A172 (cell line): ENCODE measurements at places on chromosomes 4 and X.

GRCh38 chr4:53371049-53371448 lies 5.2 kb upstream of the SCFD2 start:
- no peak for DNase-seq

DNA sequence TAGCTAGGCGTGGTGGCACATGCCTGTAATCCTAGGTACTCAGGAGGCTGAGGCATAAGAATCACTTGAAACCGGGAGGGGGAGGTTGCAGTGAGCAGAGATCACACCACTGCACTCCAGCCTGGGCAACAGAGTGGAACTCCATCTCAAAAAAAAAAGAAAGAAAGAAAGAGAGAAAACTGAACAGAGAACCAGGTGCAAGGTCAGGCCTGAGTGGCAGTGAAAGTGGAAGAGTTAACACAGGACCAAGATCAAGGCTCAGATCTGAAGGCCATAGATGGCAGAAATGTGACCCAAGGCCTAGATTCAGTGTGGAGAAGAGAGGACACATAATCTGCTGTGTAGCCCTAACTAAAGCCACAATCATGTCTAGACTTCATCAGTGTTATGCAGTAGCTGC lies 4.9 kb upstream of the ZNF630 start:
- no peak for DNase-seq

DNA sequence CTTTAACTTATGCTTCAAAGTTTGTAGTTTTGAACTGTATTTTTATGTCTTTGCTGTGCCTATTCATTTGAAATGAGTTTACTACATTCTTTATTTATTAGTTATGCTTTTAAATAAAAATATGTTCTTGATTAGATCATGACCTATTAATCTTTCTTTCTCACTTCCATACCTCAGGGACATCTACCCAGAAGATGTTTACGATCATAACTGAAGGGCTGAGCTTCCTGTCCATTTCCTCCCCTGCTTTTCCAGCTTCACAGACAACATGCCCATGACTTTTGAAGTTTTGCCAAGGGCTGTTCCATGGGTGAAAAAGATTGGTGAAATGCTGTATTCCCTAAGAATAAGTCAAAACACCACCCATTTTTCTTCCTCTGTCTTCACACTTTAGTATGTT lies 99.7 kb upstream of the DDIT4L start:
- DNase-seq: no peak

GRCh38 chr4:127214016-127214415 lies 418.7 kb upstream of the INTU start:
- DNase-seq: no peak

DNA sequence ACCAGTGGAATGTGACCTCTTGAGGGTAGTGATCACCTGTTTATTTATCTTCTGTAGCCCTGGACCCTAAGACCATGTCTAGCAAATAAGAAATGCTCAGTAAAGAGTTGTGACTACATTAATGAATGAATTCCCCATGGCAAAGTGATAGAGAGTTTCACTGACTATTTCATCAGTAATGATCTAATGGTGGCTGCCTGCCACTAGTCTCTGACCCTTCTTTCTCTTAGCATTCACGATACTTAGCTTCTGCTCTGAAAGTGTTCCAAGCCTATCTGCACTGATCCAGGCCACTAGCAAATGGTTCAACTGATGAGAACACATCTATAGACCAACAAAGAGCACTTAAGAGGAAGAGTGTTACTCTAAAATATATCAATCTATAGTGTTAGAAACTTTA lies 50.0 kb upstream of the RASGEF1B start:
- DNase-seq: no peak

GRCh38 chrX:72045552-72046277 lies 86.0 kb downstream of the RTL5 start:
- DNase-seq: no peak

DNA sequence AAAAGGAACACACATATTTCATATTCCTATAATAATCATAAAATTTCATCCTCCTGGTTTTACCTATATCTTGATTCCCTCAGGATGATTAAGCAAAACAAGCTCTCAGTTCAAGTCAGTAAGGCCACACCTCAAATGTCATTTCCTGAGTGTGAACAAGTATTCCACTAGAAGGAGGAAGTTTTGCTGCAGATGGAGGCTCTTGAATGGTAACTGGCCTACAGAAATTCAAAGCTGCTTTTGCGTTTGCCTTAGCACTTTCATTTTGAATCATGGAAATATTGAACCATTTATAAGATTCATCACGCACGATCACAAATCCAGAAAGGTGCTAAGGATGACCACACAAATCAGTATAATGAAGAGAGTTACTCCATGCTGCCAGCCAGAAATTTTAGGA lies 254.4 kb upstream of the CXXC4 start:
- DNase-seq: peak; percentile 11

- no peak for DNase-seq
Measured at GRCh38 chrX:10932842-10933440, 178.2 kb upstream of the HCCS start.

GRCh38 chrX:136647677-136648360 lies at the start of gene CD40LG:
Gene CD40LG, plus strand, starts transcription at chrX:136648158. Its CDS starts 91 bp downstream, at chrX:136648249.
- DNase-seq: no peak

GRCh38 chr4:78075986-78076385 lies 18.9 kb downstream of the FRAS1 start:
- no peak for DNase-seq

DNA sequence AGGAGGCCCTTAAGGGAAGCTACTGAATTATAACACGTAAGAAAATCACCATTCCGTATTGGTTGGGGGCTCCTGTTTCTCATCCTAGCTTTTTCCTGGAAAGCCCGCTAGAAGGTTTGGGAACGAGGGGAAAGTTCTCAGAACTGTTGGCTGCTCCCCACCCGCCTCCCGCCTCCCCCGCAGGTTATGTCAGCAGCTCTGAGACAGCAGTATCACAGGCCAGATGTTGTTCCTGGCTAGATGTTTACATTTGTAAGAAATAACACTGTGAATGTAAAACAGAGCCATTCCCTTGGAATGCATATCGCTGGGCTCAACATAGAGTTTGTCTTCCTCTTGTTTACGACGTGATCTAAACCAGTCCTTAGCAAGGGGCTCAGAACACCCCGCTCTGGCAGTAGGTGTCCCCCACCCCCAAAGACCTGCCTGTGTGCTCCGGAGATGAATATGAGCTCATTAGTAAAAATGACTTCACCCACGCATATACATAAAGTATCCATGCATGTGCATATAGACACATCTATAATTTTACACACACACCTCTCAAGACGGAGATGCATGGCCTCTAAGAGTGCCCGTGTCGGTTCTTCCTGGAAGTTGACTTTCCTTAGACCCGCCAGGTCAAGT lies 6.9 kb upstream of the MSANTD1 start:
- DNase-seq: no peak

DNA sequence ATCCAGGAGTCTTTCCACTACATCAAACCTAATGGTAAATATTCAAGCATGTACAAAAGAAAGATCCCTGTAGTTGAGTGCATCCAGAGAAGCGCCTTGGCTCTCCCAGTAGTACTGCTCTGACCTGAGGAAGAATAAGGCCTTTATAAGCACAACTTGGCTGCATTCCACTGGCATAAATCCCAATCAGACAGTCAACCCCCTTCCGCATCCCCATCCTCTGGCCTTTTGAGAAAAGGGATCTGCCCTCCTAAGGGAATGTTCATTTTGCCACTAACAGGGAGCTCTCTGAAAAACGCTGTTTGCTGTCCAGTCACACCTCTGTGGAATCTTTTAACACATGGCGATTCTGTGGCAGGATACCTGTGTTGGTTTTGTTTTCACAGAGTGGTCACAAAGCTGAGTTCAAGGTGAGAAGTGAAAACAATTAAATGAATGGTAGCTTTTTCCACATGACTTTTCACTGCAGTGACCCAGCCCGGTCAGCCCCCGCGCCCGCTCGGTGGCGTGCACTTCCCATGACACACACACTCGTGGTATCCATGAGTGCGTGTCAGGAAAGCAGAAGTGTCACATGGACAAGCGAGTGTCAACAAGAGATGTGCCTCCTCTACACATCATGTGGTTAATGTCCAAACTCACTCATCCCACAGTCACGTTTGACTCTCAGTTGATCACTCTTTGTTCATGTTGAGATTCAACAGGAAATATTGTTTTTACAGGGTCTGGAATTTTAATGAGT lies 112.2 kb upstream of the ENPP6 start:
- no peak for DNase-seq

DNA sequence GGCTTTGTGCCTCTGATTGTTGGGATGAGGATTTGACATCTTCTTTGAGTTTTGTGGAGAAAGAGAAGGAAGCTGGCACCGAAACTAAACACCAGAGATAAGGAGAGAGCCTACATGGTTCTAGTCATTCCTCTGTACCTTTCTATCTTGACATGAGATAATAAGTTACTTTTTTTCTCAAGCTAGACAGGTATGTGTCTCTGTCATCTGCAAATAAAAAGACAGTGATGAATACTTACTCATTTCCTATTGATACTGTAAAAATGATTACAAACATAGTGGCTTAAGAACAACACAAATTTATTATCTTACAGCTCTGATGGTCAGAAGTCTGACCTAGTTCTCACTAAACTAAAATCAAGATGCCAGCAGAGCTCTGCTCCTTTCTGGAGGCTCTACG lies 1391.2 kb downstream of the STIM2 start:
- DNase-seq: no peak

DNA sequence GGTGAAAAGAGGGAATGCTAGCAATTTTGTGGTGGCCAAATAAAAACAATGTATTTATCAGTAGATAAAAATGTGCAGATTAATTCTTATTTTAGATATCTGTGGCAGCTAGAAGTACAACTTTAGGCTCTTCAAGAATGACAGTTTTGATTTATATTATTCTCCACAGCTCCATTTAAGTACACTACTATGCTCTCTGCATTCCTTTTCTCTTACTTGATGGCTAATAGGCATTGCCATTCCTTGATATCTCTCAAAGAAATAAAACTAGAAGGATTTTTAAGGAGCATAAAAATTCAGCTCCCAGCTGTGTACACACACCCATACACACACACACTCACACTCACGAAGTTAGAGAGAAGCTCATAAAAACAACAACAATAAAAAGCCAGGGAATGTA lies 59.4 kb upstream of the H2AZ1 start:
- no peak for DNase-seq
